Amygdala (tissue), 56 donors: ENCODE measurements at places on chromosomes 5 and 9.

DNA sequence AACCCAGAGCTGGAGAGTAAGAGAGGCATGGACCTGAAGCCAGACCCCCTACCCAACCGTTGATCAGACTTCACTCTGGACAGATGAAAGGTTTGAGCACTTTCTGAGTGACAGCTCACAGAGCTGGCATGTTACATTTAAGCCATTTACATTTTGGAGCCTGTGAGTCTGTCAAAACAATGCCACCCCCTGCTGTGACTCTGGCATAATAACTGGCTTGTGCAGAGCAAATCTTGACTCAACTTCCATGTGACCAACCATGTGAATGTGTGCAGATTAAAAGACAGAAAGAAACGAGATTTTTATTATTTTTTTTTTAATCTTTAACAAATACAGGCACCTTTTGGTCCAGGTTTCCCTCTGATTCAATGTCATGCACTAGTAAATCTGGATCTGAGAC, 48.5 kb downstream of the MFAP3 start:
- DNase-seq, result peak; percentile 3

GRCh38 chr9:96015876-96016686, 140.6 kb downstream of the ERCC6L2 start:
- no peak for DNase-seq

DNA sequence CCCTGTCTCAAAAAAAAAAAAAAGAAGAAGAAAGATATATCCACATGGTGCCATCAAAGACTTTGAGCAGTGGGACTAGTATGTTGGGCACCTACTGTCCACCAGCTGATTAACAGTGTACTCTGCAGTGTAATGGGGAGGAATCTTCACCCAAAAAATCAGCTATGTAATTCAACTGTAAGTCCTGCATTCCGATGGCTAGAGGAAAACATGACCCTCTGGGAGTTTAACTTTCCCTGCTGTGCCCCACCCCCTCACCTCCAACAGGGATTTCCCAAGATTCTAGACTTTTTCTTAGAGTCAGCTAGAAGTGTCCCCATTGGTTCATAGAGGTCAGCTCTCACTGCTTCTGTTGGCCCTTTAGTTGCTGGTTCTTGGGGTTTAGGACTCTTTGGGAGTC, 221.2 kb upstream of the CLINT1 start:
- no peak for DNase-seq

GRCh38 chr5:97142521-97143254, at the start of gene LIX1:
TSS of gene LIX1 (minus strand) at chr5:97142611. CDS start at chr5:97142576, 35 bp downstream.
- peak; percentile 52 for DNase-seq

DNA sequence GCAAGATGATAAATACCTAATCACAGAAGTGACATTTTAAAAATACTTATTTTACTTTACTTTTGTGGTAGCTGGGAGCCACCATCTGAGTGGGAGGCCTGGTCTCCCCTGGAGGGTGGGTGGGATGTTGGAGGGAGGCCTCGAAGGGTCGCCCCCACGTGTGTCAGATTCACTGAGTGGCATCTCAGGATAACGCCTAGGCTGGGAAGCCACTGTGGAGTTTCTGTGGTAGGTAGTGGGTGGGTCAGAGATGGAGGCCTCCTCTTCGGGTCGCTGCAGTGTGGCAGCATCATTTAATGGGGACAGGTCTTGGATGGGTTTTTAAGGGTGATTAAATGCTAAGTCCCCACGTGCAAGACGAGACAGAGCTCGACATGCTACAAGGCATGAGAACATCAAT, 1154.8 kb upstream of the CDH18 start:
- no peak for DNase-seq

DNA sequence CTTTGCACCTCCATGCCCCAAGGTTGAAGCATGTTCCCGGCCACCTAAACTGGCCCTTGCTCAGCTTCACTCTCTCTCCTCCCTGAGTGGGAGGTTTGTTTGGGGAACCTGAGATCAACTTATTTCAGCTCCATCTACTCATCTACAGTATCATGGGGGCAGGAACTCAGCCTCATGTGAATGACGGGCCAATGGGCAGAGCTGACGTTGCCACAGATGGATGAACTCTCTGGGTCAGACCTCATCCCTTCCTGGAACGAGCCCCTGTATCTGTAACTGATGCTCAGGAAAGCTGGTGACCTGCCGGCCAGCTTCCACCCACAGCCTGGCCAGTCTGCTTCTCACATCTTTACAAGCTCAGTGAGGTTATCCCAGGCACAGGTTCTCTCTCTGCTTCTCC, 369.6 kb downstream of the IRX2 start:
- no peak for DNase-seq

DNA sequence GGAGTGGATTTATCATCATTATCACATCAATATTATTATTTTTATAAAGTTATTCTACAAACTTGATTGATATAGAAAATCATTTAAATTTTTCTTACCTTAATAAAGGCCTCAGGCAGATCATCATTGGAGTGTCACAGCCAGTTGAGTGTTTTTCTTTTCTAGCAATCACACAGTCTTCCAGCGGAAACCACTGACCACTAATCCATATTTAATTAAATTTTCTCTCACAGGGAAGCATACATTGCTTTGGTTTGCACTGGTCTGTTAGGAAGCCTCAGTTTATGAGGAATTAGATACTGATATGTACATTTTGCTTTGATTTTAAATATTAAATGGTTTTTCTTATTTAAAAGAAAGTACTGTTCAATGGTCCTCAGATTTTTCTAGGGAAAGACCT, 6.7 kb downstream of the SPZ1 start:
- no peak for DNase-seq

DNA sequence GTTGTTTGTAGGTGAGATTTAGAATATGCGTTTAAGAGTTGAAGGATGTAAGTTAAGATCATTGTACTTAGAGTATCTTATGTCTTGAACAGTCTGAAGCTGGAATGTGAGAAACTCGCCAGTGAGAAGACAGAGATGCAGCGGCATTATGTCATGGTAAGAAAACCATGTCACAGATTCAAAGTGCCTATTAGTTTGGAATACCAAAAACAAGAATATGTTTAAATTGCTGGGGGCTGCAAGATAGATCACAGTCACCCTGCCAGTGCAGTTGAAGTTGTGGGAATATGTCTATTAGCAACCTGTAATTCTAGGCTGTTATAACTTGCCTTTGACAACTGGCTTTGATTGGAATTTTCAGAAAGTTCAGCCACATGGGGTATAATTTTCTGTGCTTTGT, 3.0 kb downstream of the TLE4 start:
- DNase-seq, result no peak

- DNase-seq, result no peak
Observed at GRCh38 chr5:59300930-59301329, 592.6 kb downstream of the PDE4D start.

- no peak for DNase-seq
Observed at GRCh38 chr5:68476854-68477253, 261.3 kb downstream of the PIK3R1 start.

- DNase-seq, result no peak
Observed at GRCh38 chr9:100575765-100576386, 2.0 kb upstream of the CAVIN4 start.

- no peak for DNase-seq
Observed at GRCh38 chr5:140175367-140176030, 511 bp downstream of the CYSTM1 start.

- DNase-seq, result no peak
Observed at GRCh38 chr9:125332527-125332926, 70.9 kb downstream of the GAPVD1 start.

DNA sequence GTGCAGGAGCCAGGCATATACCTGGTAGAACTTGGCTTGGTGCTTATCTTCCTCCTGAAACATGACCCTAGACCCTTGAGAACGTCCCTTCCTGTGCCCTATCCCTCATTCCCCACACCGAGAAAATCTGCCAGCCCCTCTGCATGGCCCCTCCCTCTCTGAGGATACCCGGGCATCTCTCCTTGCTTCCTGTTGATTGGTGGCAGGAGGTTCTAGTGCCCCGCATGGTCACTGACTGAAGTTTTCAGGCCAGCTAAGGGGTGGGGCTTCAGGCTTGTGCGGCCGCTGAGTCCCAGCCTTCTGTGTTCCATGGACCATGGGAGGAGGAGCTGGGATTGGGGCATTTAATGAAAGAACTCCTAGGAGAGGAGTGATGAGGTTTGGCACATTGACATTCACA, 22.8 kb downstream of the IGIP start:
- DNase-seq, result no peak

GRCh38 chr9:100689635-100690034, 111.8 kb downstream of the CAVIN4 start:
- no peak for DNase-seq

DNA sequence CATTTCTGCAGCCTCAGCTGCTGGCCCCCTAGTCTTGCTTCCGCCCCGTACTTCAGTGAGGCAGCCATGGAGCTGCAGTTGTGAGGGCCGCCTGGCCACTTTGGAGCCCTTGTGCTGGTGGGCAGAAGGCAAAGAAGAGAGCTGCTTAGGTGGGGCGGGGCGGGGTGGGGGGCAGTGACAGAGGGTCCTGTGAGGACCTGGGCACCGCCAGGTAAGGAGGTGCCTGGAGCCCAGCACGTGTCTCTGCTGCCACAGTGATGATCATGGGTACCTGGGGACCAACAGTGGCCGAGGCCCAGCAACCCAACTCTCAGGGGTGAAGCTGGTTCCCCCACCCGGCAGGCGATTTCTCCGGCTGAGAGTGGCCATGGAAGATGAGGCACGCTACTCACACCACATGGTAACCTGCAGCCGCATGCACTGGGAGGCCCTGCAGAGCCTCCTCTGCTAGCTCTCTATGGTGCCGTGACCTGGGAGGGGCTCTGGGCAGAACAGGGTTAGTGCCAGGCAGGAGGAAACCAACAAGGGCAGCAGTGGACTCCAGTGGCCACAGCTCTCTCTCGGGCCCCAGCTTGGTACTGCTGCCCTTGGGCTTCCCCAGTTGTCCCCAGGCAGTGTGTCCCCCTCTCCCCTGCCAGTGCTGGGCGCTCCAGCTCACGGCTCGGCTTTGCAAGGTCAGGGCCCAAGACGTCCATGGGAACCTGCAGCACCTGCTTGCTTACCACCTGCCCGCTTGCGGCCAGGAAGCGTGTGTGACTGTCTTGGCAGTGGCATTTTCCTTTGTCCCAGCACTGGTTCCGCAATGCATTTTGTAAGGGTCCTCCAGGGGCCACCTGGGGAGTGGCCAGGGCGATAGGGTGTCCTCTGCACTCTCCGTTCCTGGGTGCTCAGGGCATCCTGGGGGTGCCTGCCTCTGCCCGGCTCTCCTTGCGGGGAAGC, 24.0 kb downstream of the NDUFS6 start:
- DNase-seq, result no peak

DNA sequence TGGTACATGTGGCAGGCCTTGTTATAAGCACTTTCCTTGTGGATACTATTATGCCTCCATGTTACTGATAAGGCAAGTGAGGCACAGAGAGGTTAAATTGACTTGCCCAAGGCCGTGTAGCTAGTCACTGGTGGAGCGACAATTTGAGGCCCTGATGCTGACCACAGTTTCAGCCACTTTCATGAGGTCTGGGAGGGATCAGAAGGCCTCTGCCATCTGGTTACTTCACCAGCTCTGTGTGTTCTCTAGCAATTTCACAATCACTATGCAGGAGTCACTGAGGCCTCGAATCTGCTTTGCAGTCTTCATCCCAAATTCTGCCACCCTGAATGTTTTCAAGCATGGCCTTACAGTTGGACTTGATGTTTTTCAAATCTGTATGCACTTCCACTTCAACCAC, 9.1 kb downstream of the LRRC70 start:
- no peak for DNase-seq

DNA sequence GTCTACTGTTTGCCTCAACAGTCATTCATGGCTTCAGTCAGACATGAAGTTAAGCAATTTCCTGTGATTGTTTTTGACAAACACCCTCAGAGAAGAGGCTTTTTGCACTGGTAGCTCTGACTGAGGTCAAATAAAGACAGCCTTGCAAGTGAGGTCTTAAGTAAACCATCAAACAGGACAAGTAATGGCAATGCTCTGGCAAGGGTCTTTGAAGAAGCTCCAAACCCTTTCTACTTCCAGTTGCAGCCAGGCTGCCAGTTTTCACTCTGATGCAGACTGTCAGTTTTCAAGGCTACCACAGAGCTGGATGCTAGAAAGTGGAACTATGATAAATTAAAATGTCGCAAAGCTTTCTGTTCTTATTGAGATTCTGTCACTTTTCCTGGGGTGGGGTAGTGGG, 421.5 kb upstream of the PTGER4 start:
- DNase-seq, result no peak

DNA sequence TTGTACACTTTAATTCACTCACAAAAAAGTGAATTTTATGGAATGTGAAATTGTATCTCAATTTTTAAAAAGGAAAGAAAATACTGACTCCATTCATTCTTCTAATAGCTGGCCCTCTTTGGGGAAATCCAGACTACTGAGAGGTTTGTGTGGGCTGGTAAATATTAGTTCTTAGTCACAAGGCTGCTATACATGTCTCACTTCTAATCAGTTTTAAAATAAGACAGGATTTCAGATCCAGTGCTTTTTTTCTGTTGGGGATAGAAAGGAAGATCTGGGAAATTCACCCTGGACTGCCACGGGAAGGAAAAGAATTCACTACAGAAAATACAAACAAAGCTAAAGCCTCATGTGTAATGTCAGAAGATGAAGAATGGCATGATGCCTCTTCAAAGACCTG, 32.7 kb upstream of the ADAMTSL1 start:
- DNase-seq, result no peak
